Spleen (tissue), 13 donors: ENCODE measurements at places on chromosomes 1 and 21. TPM values are rescaled to one million over a fixed set of nuclear protein-coding genes. Genes with fewer than 3 reads are reported as not detected.

DNA sequence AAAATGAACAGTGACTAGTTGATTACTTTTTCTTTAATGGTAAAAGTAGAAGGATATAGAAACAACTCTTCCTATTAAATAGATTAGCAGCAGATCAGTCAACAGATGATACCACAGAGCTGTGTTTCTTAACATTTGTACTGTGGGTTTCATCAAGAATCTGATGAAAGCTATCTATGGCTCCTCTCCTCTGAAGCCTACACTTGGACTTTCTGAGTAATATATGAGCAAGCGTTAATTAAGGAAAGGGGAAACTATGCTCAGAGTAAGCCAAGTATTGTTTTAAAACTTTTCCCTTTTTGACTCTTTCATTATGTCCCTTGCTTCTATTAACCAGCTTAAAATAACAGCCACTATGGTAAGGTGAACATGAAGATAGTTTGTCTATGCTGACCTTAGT is 10.8 kb downstream of the ARID4B start:
- no peak for DNase-seq

- DNase-seq = no peak
These were observed 28.5 kb downstream of the IL12RB2 start for GRCh38 chr1:67336157-67336556.

DNA sequence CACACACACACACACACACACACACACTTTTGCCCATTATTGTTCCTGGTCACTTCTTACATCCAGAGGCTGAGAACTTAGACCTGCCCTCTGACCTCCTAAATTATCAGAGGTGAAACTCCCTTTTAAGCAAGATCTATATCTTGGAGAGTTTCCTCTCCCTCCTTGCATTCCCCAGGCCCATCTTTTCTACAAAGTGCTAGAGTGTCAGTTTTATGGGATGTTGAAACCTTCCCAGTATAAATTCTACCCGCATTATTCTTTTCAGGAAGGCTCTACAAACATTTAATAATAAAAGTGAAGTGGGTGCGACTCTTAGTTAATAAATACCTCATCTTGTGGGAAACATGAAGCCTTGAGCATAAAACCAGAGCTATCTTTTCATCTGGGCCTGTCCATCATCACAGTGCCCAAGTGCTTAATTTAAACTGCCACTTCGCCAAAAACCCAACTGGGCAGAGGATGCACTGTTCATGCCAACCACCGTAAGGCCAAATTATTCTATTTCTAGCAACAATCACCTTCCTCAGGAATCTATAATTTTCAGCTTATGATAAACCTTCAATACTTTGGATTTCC is 458.2 kb upstream of the RUNX1 start:
- no peak for DNase-seq

- DNase-seq = no peak
These were observed 26.6 kb upstream of the RD3 start for GRCh38 chr1:211518330-211519289.

DNA sequence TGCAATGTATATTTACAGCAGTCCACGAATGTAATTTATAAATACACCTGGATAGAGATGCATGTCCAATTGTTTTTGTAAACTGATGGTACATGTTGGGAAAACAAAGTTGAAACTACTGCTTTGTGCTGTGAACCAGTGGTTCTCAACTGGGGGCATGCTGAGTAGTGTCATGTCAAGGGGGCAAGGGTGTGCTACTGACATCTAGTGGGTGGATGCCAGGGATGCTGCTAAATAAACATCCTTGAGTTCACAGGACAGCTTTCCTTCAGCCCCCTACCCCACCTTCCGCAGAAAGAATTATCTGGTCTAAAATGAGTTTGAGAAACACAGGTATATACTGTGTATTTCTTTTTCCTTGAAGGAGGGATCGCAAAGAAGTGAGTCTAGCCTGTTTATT is 95.9 kb downstream of the RASAL2 start:
- peak; percentile 17 for DNase-seq

DNA sequence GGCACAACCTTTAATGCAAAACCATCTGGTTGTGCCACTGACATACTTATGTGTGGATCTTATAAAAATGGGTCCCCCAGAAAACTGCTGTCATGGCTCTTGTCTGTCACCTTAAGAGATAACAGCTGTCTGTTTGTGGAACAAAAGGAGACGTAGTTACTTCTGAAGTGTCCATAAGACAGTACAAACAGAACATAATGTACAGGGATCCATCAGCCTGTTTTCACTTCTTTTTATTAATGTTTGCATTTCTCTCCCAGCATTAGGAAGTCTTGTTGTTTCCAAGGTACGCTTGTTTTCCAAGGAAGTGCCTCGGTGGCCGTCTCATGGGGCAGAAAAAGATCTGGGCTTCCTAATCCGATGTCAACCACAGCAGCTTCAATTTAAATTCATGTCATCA is 11.2 kb upstream of the ST6GALNAC5 start:
- no peak for DNase-seq

DNA sequence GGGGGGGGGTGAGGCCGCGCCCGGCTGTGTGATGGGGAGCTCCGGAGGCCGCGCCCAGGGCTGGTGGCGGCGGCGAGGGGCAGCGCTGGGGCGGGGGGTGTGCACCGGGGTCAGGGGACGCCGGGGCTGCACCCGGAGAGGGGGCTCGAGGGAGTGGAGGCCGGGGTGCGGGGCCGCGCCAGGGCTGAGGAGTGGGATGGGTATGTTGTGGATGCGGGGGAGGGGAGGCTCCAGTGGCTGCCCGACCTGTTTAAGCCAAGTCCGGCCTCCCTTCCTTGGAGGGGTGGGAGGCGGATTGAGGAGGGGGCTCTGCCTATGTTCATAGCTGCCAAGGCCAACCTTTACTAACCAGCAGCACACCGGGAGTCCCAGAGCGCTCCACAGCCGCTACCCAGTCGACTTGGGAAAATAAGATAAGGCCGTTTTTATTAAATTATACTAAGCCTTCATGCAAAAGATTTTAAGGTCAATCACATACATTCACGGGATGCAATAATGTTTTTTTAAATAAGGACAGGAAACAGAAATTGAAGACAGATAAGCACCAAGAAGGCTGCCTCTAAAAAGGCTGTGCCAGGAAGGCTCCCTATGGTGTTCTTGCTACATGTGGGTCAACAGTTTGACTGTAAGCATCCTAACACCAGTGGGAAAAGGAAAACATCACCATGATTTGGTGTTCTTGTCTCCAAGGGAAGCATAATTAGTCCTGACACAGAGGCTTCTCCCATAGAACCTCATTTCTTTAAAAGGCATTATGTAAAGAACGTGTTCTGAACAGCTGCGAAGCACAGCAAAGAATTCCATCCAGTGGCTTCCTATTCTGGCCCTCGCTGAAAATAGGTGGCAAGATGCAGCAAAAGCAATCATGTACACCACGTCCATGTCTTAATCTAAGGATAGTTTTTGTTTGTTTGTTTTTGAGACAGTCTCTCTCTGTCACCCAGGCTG is 626 bp upstream of the HLCS start:
- DNase-seq = peak; percentile 90

DNA sequence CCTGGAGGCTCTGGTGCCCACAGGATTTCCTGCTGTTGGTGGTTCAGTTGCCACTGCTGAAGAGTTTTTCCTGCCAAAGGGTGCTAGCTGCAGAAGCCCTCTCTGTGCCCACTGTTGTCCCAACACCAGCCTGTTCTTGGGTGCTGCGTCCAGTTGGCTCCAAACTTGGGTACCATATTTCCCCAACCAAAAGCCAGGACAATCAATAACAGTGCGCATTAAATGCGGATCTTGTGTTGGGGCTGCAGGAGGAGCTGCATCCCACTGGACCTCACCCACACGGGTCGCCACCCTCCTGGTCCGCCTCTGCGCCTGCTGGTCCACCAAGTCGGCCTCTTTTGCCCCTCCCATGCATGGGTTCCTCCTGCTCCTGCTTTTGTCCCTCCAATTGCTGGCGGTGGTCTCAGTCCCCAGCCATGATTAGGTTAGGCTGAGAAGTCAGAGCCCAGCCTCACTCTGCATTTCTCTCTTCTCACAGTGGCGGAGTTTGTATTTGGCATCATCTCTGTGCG is 9.8 kb downstream of the ABCG1 start:
- DNase-seq = peak; percentile 82

Gene PTPN7
- polyA plus RNA-seq = 34.2 TPM

Gene STUM
- 0.53 TPM for polyA plus RNA-seq
